Endothelial cell (in vitro differentiated cells): ENCODE measurements at places on chromosomes 3 and 15. TPM values are rescaled to one million over a fixed set of nuclear protein-coding genes. Genes with fewer than 3 reads are reported as not detected.

Gene STARD9
- 7.2 TPM for total RNA-seq

Gene ERICH6
- total RNA-seq: 0.31 TPM

Gene RTP3
- not detected for total RNA-seq

Gene ACTRT3
- total RNA-seq: 2.6 TPM

Gene MELTF
- 2.9 TPM for total RNA-seq

Gene TMEM108
- 14.2 TPM for total RNA-seq

Gene IL20RB
- total RNA-seq: 2.9 TPM

Gene CHD2
- 96.3 TPM for total RNA-seq

Gene STAB1
- 866 TPM for total RNA-seq

Gene C3orf85
- not detected for total RNA-seq

GRCh38 chr15:23073890-23074646, 34.7 kb upstream of the TUBGCP5 start:
- H3K36me3 ChIP-seq: no peaks in the 10 kb centered on the region
- DNase-seq: no peak
- H3K27me3 ChIP-seq: no peaks in the 10 kb centered on the region
- no peak overlapping the region for H3K4me3 ChIP-seq

DNA sequence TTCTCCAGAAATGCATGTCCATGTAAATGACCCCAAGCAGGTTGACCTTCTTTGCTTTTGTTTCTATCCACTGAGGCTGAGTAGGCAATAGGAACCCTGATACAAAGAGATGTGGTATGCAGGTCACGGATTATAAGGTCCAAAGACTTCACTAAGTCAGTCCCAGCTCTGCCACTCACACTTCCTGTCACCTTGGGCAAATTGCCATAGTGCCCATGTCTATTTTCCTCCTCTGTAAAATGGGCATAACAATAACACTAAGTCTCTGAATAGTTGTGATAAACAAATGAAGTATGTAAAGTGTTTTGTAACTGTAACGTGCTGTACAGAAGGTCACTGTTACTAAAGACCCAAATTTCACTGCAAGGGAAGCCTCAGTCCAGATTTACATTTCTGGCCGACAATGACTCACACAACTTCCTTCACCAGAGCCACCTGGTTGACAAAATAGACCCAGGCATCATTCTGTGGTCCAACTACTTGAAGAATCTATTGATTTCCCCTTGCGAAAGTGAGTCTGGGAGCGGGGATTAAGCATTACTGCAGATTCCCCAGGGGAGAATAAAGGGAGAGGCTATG, 175.4 kb upstream of the LPP start:
- no peak for DNase-seq
- peaks cover 4% of the 10 kb centered on the region for H3K4me1 ChIP-seq
- no peak overlapping the region for H3K27ac ChIP-seq
- H3K36me3 ChIP-seq: no peaks in the 10 kb centered on the region

- peaks cover 9% of the 10 kb centered on the region for H3K4me1 ChIP-seq
- peak; percentile 50 for DNase-seq
- no peak overlapping the region for H3K4me3 ChIP-seq
Measured at GRCh38 chr3:139937674-139938279, 2.8 kb downstream of the CLSTN2 start.

DNA sequence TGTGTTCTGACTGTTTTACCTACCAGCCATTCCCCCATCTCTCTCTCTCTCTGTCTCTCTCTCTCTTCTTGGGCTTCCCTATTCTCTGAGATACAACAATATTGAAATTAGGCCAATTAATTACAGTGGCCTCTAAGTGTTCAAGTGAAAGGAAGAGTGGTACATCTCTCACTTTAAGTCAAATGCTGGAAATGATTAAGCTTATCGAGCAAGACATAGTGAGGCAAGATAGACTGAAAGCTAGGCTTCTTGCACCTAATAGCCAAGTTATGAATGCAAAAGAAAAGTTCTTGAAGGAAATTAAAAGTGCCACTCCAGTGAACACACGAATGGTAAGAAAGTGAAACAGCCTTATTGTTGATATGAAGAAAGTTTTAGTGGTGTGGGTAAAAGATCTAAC, 21.3 kb downstream of the SNRK start:
- peaks cover 66% of the 10 kb centered on the region for H3K36me3 ChIP-seq
- peak overlapping the region; percentile 53 for H3K4me3 ChIP-seq
- peaks cover 45% of the 10 kb centered on the region for H3K4me1 ChIP-seq

DNA sequence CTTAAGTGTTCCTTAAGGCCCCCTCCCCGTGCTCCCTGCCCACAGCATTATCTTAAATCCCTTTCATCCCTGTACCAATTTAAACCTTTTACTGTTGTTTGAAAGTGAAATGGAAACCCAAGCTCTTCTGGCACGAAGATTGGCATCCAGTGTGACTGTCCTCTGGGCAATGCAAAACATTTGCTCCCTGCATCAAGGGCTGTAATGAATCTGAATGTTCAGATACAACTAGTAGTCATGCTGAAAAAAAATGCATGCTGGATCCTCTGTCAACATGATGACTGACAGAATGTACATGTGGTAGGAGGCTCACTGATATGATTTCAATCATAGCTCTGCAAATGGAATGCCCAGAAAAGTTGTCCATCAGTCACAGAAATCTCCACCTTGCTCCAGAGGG, 8.1 kb upstream of the CDIN1 start:
- no peaks in the 10 kb centered on the region for H3K4me1 ChIP-seq
- no peak for DNase-seq
- H3K4me3 ChIP-seq: no peak overlapping the region
- no peaks in the 10 kb centered on the region for H3K36me3 ChIP-seq

- no peak overlapping the region for H3K4me3 ChIP-seq
- H3K4me1 ChIP-seq: peaks cover 9% of the 10 kb centered on the region
- H3K27ac ChIP-seq: no peak overlapping the region
- peaks cover 9% of the 10 kb centered on the region for H3K27me3 ChIP-seq
- no peak for DNase-seq
- H3K36me3 ChIP-seq: no peaks in the 10 kb centered on the region
Measured at GRCh38 chr15:99749386-99749785, 16.1 kb upstream of the LYSMD4 start.

DNA sequence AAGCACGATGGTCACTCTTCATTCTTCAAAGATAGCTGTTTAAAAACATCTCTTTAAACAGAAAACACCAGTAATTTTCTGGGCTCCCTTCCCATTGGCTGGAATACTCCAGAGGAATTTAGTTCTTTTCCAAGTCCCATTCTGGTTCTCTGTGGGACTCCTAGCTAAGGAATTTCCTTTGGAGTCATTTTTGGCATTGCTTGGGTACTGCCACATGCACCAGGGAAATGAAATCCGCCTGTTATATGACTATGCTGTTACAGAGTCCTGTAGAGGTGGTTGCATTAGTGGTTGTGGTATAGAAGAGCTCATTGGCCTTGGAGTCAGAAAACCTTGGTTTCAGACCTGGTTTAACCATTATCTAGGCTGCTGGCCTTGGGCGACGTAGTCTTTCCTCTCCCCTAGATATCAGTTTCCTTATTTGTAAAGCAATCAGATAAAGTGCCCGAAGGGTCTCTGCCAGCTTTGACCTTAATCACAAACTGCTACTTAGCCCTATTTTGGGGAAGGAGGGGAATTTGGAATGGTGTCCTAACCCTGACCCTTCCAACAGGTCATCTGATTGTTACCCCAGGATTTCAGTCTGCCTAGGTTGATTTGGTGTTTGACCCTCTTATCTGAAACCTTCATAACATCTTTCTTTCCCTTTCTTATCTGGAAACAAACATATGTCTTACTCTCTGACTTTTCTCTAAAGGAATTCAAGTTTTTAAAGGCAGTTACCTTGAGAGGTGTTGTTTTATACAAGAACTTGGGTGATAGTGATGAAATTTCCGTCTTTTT, 13.4 kb downstream of the RTP1 start:
- no peak overlapping the region for H3K27ac ChIP-seq
- H3K4me3 ChIP-seq: no peak overlapping the region
- H3K36me3 ChIP-seq: no peaks in the 10 kb centered on the region
- no peaks in the 10 kb centered on the region for H3K4me1 ChIP-seq

- no peaks in the 10 kb centered on the region for H3K36me3 ChIP-seq
- H3K27ac ChIP-seq: no peak overlapping the region
- H3K4me3 ChIP-seq: no peak overlapping the region
- H3K27me3 ChIP-seq: no peaks in the 10 kb centered on the region
Measured at GRCh38 chr15:95405447-95405846, 925.1 kb upstream of the NR2F2 start.

- H3K4me1 ChIP-seq: peaks cover 54% of the 10 kb centered on the region
- DNase-seq: no peak
- H3K36me3 ChIP-seq: no peaks in the 10 kb centered on the region
- H3K27ac ChIP-seq: no peak overlapping the region
- H3K4me3 ChIP-seq: no peak overlapping the region
Measured at GRCh38 chr3:72384602-72385001, 463.6 kb downstream of the SHQ1 start.

DNA sequence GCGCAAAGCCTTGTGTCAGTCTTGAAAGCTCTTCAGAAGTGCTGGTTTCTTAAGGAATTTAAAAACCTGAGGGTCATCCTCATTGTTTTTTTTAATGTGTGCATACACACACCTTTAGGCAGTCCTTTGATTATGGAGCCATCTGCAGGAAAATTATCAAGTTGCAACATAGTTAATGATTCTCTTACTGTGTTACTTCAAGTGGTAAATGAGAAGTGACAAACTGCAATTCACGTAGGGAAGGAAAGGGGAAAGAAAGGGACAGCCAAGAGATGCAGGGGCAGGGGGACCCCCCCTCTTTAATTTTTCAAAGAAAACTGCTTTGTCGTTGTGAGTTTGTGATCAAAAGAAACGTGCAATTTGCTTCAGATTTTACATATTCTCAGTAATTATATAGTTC, 162.4 kb upstream of the CGNL1 start:
- no peak overlapping the region for H3K27ac ChIP-seq
- no peak overlapping the region for H3K4me3 ChIP-seq
- no peak for DNase-seq
- H3K4me1 ChIP-seq: peaks cover 13% of the 10 kb centered on the region
- H3K27me3 ChIP-seq: peaks cover 4% of the 10 kb centered on the region

- peak overlapping the region; percentile 92 for H3K27ac ChIP-seq
- no peak for DNase-seq
- H3K4me3 ChIP-seq: peak overlapping the region; percentile 33
- peaks cover 38% of the 10 kb centered on the region for H3K4me1 ChIP-seq
Measured at GRCh38 chr3:37935756-37936666, 54.6 kb upstream of the VILL start.

DNA sequence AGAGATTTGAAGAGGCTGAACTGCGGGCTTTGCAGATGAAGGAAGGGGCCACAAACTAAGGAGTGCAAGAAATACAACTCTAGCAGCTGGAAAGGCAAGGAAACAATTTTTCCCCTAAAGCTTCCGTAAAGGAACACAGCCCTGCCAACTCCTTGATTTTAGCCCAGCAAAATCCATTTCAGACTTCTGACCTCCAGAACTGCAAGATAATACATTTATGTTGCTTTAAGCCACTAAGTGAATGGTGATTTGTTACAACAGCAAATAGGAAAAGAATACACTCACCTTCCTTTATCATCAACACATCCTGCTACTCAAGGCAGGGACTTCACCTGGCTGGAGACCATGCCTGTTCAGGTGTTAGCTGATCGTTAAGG, 119.3 kb upstream of the NR2E3 start:
- H3K27ac ChIP-seq: no peak overlapping the region
- peaks cover 7% of the 10 kb centered on the region for H3K4me1 ChIP-seq
- H3K27me3 ChIP-seq: peaks cover 1% of the 10 kb centered on the region
- no peak overlapping the region for H3K4me3 ChIP-seq
- no peaks in the 10 kb centered on the region for H3K36me3 ChIP-seq

DNA sequence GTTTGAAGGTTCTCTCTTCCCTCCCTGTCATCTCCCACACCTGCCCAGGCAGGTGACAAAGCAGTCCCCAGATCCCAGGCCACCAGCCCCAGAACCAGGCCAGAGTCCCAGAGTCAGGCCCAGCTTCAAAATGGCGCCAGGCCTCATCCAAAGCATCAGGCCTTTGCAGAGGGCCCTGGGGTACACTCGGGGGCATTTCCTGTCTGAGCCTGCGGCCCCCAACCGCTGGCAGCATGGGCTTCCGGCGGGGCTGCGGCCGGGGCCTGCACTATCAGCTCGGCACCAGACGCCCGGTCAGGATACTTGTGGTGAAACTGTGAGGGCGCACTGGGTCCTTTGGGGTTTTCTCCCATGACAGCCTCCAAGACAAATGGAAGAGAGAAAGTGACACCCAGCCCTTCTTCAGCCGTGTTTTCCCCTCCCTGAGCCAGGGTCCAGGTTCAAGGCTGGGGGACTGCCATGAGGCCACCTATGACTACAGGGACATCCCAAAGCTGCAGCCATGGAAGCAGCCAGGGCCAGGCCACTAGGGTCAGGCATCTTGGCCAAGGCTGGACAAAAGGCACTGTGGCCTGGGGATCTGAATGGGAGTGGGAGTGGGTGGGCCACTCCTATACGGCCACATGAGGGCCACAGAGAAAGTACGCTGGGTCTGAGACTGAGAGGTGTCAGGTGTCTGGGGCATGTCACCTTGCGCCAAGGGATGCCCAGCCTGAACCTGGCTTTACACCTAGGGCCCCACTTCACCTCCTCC, 33.9 kb downstream of the RPN1 start:
- H3K27me3 ChIP-seq: peaks cover 6% of the 10 kb centered on the region
- no peak for DNase-seq
- H3K4me1 ChIP-seq: peaks cover 20% of the 10 kb centered on the region
- no peak overlapping the region for H3K27ac ChIP-seq

DNA sequence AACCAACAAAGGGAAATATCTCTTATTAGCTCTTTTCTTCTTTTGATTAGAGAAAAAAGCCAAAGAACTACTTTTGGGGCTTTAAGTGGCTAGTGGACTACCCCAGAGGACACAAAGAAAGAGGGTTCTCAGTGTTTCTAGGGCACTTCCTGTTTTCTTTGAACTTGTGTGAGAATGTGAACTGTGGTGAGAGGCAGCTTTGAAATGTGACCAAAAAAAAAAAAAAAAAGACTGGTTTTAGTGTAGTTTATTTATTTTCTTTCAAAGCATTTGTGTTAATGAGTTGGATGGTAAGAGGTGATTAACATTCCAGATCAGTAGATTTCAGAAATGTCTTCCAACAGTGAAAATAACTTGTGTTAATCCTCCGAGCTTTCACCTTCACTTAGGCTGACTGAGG, 32.4 kb downstream of the SELENOT start:
- peak overlapping the region; percentile 61 for H3K27ac ChIP-seq
- no peak for DNase-seq
- H3K27me3 ChIP-seq: peaks cover 2% of the 10 kb centered on the region
- H3K4me3 ChIP-seq: no peak overlapping the region
- H3K4me1 ChIP-seq: peaks cover 14% of the 10 kb centered on the region

GRCh38 chr3:122080207-122080587, 25.0 kb downstream of the CD86 start:
- no peaks in the 10 kb centered on the region for H3K36me3 ChIP-seq
- H3K4me3 ChIP-seq: no peak overlapping the region
- H3K4me1 ChIP-seq: peaks cover 2% of the 10 kb centered on the region
- H3K27me3 ChIP-seq: peaks cover 3% of the 10 kb centered on the region
- no peak for DNase-seq

- H3K4me1 ChIP-seq: peaks cover 26% of the 10 kb centered on the region
- no peak overlapping the region for H3K4me3 ChIP-seq
- peaks cover 2% of the 10 kb centered on the region for H3K27me3 ChIP-seq
Measured at GRCh38 chr3:98980915-98981596, 79.6 kb upstream of the DCBLD2 start.
